GM18507 (cell line): ENCODE measurements at places on chromosomes 13 and 19.

GRCh38 chr13:75325711-75326110 is 156.3 kb downstream of the TBC1D4 start:
- no peak for DNase-seq

DNA sequence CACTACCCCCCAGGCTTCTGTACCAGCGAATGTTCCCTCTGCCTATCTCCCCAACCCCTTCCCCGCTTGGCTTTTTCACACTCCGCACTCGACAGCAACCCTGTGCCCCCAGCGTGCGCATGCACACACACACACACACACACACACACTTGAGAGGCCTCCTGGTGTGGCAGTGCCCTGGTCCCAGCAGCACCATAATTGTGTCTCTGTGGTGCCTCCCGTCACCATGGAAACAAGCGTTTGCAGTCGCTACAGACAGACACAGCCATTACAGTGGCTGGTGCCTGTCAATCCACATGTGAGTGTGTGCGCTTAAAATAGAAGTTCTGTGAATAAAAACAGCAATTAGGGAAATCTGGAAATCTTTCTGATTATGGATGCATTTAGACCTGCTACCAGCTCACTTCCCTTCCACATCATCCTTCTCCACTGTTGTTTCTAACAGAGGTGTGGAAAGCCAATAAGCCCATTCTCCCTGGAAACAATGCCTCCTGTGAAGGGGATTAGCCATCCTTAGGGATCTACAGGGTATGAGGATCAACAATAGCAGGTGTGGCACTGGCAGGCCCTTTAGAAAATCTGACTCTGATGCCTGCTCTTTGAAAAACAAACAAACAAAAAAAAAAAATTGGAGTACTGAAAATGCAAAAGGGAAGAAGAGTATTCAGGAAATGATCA is 146.3 kb downstream of the DCLK1 start:
- DNase-seq: no peak

GRCh38 chr13:42967660-42968059 is 24.4 kb downstream of the EPSTI1 start:
- no peak for DNase-seq

DNA sequence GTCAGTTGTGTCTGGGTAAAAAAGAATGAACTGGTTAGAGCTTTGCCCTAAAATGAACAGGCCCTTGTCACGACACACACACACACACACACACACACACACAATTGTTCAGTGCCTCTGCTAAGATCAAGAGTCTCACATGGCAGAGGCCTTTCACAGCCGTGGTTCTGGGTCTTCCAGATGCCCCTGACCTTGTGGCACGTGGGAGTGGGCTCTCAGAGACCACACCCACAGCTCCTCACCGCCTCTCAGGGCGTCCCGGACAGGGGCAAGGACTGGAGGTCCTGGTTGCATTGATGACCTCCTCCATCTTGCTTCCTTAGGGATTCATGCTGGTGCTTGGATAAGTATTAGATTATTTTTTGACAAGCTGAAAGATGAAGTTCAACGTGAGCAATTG is 101.0 kb downstream of the HSPH1 start:
- no peak for DNase-seq

DNA sequence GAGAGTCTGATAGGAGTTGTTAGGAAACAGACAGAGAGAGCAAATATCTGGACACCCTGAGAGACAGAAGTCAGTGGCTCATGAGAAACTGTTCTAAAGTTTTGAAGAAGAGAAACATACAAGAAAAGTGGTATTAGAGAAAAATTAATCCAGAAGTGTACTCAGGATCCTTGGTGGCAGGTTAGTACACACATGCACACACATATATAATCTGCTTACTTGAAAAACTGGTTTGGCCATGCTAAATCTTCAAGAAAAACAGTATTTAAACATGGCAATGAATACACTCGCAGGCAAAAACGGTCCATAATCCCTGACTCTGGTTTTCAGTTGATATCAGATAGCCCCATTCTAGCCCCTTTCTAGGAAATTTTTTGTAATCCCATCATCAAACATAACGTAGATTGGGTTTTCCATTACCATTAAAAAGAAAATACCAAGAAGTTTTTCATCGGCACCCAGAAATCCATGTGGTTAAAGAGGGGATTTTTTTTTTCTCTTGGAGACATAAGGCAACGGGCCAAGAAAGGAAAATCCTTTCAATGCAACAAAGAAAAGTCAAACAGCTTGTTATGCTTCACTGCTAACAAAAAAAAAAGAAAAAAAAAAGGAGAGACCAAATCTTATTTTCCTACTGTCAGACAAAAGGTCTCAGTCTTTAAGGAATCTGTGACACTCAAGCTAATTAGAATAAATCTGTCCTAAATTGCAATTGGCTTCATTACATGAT is 178.0 kb upstream of the MIR17HG start:
- no peak for DNase-seq

- DNase-seq: no peak
Measured at GRCh38 chr13:29810145-29810742, 40.2 kb downstream of the UBL3 start.

DNA sequence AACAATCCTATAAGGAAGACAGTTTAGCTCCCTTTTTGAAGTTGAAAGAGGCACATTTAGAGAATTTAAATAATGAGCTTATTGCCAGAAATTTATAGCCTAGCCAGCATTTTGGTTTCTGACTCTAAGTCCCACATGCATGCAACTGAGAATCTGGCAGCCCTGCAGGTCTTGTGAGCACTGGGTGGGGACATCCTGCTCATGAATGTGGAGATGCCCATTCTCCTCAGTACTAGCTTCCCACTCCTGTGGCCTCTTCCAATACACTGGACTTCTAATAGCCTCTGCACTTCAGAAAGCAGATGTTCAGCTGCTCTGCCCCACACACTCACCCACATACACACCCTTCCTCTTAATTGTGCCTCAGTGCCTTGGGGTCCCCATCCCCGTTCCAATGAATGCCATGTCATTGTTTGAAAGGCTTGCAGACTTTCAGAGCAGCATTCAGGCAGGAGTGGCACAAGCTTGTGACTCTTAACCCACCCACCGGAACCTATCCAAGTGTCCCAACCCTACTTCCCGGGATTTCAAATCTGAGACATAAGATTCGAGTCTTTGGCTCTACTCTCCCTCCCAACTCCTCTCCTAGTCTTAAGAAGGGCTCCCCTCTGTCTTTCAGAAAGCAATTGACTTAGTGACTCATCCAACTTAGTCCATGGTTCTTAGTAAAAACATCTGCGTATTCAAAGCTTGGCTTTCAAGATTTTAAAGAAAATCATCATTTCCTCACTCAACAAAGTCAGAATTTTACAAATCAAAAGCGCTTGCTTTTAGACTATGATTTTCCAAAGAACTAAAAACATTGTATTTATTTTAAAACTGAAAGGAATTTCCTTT is 80.0 kb upstream of the FREM2 start:
- no peak for DNase-seq

- DNase-seq: no peak
Measured at GRCh38 chr13:33276570-33276969, 9.0 kb downstream of the STARD13 start.

DNA sequence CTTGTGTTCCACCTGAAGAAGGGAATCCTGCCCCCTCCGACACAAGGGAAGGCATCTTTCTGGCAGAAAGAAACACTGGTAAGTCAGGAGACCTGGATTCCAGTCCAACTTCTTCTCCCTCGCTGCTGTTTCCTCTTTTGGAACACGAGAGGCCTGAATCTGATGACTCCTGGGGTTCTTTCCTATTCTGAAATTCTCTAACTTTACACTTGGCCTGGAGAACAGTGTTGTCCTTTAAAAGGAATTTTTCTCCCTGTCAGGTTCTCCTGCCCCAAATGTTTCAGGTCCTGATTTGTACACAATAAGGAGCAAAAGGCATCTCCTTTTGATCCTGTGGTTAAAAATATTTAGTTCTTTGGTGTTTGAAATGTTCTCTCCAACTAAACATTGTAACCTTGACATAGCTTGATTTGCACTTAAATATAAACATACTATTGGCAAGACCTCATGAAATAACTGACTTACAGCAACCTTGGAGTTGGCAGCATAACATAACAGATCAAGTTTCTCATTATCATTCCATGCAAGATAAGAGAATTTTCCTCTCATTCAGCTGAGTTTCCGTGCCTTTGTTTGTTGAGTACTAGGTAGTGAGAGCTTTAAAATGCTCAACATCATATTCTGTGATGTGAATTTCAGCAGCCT is 244.8 kb downstream of the COG6 start:
- DNase-seq: no peak

- no peak for DNase-seq
Measured at GRCh38 chr19:677201-677600, 1.0 kb downstream of the FSTL3 start.

GRCh38 chr13:91722267-91722884 is 324.0 kb downstream of the GPC5 start:
- DNase-seq: no peak

- DNase-seq: peak; percentile 28
Measured at GRCh38 chr13:110137680-110138009, 169.3 kb downstream of the COL4A1 start.

GRCh38 chr13:46183018-46183946 is 1.3 kb upstream of the LCP1 start:
- DNase-seq: no peak

GRCh38 chr13:62357887-62358645 is 942.4 kb upstream of the PCDH20 start:
- DNase-seq: no peak

DNA sequence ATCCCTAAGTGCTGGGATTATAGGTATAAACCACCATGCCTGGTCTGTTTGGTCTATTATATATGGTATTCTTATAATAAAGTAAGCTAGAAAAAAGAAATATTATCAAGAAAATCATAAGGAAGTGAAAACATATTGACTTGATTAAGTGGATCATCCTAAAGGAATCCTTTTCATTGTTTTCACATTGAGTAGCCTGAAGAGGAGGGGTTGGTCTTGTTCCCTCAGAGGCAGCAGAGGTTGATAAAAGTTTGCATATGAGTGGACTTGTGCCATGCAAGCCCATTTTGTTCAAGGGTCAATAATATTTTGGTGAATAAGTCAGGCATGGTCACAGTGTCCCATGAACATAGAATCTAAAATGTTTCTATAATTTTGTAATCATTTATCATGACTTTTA is 52.7 kb downstream of the ZNF627 start:
- no peak for DNase-seq
